ENCODE measurements at places on chromosomes 4 and X. TPM values are rescaled to one million over a fixed set of nuclear protein-coding genes. Genes with fewer than 3 reads are reported as not detected.

NMU gene
- total RNA-seq: 0.84 TPM

DNA sequence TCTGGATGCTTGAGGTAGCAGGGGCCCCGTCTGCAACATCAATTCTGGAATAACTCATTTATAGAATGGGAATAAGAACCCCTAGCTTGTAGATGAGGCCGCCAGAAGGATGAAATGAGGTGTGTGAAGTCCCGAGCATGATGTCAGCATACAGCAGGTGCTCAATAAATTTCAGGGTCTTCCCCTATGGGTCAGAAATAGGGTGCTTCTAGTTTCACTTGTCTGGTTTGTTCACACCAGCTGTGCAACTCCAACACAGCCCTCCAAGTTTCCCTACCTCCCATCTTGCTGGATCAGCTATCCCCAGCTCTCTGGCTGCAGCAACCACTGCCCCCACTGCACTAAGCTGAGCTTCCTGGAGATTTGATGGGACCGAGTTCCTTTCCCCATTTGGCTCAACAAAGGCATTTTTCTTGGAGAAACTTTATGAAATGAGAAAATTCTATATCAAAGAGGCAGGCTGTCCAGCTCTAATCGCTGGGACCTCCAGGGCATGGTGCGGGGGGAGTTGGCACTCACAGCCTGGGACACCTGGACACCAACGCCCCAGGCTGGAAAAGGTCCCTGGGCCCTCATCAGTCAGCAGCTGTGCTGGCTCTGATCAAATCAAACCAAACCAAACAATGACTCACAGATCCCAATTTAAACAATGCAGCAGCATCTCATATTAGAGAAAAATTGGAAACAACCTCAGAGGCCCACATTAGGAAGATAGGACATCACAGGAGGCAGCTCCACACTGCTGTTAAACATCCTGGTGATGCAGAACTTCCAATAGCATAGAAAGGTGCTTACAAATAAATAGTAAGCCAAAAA, 13.3 kb downstream of the SLC2A9 start:
- no peak for DNase-seq

DNA sequence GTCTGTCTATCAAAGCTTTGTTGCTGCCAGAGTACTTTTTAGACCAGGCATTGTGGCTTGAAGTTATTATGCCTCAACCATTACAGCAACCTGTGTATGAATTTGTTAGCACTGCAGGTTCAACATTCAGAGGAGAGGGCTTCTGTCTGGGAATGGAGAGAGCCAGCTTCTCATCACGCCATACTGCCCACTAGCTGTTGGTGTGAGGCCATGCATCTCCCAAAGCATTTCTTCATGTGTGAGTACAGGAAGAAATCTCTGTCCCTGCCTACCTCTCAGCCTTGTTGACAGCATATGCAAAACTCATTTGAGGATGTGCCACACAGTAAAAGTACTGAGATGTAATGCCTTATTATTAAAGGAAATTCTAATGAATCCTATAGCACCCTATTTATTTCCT, 76.9 kb upstream of the PPARGC1A start:
- no peak for DNase-seq

- DNase-seq: no peak
Observed at GRCh38 chrX:8090482-8090881, 80.6 kb downstream of the VCX2 start.

DDIT4L gene
- total RNA-seq: 2.1 TPM

DNA sequence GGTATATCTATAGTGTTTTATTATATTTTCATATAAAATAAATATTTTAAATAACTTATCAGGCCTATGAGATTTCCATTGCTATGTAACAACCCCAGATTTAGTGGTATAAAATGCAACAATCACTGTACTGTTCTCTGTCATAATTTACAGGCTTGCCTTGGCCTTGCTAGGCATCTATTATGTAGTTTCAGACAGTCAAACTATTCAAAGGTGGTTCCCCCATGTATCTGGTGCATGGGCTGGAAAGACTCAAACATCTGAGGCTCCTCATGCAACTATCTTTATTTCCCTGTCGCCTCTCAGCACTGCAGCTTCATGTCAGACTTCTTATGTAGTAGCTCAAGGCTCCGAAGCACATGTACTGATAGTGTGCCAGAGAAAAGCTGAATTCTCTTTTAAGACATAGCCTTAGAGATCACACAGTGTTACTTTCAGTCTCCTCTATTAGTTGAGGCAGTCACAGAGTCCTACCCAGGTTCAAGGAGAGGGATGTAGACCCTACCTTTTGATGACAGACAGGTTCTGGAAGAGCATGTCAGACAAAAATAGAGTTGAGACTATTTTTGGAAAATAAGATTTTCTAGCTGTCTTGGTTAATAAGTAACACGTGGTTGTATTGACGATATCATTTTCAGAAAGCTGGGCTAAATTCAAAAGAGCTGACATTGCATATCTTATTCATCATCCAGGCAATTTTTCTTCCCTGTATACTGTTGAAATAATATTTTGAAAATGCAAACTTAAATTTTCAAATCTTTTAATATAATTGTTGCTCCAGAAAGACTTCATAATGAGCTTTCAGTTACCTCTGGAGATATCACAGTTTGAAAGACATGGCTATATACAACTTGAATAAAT, 19.4 kb downstream of the MTTP start:
- no peak for DNase-seq

RTL3 gene
- total RNA-seq: not detected

DNA sequence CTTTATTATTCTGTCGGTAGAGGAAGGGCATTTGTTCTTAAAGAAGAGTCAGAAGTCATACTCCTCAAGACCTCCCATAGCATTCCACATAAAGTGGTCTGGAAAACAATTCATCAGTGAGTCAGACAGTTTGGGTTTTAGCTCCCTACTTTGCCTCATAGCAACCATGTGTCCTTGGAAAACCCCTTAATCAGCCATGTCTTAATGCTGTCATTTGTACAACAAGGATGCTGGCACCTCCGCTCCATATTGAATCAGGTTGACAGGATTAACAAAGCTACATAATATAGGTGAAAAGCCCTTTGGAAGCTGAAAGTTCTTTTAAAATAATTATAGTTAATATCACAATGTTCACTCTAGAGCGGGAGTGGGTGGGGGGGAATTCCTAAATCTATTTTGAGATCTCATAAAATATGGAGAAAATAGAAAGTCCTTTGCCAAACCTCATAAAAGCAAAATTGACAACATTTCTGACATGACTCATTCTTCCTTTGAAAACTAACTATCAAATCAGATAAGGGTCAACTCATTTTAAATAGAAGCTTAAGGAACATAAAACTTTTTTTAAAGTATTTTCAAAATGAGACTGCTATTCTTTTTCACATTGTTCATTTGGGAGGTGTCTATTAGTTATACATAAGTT, 37.3 kb upstream of the GUCY1A1 start:
- DNase-seq: no peak

DNA sequence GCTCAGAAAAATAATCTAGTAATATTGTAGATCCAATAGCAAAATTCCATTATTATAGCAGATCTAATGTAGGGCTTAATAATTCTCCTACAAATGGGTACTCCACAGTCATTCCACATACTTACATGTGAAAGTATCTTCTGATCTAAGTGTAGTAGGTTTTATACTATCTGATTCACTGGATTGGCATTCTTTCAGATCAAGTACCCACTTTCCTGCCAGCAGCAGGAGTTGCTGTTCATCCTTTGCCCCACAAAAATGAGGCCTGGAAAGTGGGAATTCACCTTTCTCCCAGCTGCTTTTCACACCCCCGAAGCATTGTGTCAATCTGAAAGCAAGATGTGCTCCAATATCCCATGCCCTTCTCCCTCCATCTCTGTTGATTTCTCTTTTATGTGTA, 77.1 kb upstream of the RXFP1 start:
- no peak for DNase-seq

All from Caki2 (cell line).